Kidney (tissue), 22 donors: ENCODE measurements at places on chromosomes 11 and 22. TPM values are rescaled to one million over a fixed set of nuclear protein-coding genes. Genes with fewer than 3 reads are reported as not detected.

Gene UBQLN3
- 0.35 TPM for total RNA-seq

Gene HSPB2
- total RNA-seq: 4.4 TPM

Gene ALDH3B1
- total RNA-seq: 42.7 TPM

Gene OR10D3
- total RNA-seq: not detected

Gene IPO7
- 109 TPM for total RNA-seq

Gene PLA2G3
- not detected for total RNA-seq

Gene HBG1
- not detected for total RNA-seq

Gene AIFM3
- total RNA-seq: 3.1 TPM

DNA sequence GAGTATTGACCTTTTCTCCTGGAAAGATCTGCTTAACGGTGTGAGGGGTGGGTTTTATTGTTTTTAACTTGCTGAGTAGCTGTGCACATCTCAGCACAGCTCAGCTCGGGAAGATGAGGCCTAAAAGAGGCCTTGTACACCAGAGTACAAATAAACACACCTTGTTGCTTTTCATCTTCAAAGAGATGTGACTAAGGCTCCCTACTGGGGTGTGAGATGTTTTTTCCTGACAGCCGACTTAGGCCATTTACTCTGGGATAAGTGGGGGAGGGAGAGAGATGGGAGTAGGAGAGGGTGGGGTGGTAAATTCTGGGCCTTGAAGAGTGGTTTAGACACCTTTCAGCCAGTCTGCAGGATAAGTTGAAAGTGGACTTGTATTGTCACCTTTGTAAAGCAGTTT is 2.9 kb downstream of the LDLRAD3 start:
- no peak for DNase-seq

DNA sequence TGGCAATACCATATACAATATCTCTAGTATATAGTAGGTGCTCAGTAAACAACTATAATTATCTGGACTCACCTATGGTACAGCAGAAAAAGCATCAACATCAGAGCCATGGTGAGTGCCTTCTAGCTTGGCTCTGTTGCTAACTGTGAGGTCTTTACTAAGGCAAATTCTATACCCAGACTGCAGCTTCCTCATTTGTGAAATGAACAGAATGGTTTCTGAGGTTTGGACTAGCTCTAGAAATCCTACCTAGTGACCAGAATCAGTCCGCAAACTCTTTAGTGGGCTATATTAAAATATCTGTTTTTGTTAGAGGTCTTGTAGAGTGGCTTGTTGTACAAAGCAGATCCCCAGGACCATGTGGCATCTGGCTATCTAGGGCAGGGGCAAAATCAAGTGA is 3.7 kb downstream of the MS4A1 start:
- no peak for DNase-seq

DNA sequence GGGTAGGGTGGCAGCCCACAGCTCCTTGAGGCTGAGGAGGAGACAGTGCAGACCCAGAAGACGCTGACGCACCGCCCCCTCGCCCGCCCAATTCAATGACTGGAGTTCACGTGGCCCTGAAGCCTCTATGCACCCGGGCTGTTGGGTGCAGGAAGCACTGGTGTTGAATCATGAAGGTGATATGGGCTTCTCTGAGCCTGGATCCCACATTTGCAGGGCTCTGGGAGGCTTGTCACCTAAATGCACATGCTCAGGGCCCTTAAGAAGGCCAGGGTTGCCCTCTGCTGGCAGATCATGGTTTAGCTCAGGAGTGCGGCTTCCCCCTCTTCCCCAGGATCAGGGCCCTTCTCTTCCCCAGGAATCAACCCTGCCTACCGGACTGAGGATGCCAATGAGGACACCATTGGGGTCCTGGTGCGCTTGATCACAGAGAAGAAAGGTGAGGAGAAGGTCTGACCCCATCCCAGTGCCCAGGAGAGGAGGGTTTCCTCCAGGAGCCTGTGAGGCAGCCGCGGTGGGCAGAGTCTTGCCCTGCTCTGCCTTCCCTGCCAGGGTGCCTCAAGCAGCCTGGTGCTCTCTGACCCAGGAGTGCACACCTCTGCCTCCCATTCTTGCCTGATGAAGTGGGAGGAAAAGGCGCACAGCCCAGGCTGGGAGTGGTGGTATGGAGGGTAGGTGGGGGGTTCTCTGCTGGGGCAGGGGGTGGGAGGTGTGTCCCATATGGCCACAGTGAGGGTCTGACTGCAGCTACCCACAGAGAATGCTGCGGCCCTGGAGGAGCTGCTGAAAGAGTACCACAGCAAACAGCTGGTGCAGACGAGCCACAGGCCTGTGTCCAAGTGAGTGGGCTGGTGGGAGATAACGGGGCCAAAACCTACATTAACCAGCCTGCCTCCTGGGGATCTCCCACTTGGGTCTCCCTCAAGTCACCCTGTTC is 17.5 kb downstream of the RELT start:
- peak; percentile 78 for DNase-seq

DNA sequence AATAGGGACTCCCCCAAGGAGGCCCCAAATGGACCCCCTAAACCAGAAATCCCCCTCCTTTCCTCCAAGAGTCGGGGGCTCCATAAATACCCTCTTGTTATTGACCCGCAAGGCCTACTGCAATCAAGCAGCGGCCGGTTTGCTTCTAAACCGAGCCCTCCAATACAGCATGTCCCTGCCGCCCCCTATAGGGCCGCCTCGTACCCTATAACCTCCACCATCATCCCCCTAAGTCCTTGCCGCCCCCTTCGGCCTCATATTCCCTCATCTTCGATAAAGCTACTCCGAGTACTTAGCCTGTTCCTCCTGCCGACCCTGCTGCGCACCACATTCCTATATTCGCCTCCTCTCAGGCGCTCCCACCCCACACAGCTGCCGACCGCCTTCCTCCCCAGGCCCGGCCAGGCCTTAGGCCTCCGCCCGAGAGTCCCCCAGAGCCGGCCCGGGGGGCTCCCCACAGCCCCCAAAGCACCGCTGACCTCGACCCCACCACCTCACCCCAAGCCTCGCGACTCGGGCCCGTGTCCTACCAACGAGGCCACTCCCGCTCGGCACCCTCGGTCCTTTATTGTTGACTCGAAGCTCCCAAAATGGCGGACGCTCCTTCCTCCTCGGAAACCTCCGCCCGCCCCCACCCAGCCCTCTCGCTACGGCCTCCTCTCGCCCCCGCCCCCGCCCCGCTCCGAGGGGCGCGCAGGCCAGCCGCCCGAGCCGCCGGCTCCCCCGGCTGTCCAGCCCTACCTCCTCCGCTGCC is 430 bp downstream of the DDX6 start:
- peak; percentile 94 for DNase-seq

DNA sequence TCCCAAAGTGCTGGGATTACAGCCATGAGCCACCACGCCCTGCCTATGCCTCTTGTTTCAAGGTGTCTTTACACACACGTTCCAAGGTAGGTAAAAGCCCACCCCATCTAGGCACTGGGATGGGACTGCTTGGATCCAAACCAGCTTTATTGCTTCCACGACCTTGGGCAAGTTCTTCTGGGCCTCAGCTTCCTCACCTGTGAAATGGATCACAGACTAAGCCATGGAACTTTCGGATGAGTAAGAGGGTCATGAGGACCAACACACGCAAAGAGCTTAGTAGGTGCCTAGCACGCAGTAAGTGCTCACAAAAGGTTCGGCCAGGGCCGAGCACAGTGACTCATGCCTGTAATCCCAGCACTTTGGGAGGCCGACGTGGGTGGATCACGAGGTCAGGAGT is 15.6 kb downstream of the RHOD start:
- no peak for DNase-seq

GRCh38 chr11:6554828-6555706 is 48.3 kb downstream of the RRP8 start:
- no peak for DNase-seq

GRCh38 chr11:17506942-17507341 is 30.3 kb upstream of the ABCC8 start:
- DNase-seq: no peak

DNA sequence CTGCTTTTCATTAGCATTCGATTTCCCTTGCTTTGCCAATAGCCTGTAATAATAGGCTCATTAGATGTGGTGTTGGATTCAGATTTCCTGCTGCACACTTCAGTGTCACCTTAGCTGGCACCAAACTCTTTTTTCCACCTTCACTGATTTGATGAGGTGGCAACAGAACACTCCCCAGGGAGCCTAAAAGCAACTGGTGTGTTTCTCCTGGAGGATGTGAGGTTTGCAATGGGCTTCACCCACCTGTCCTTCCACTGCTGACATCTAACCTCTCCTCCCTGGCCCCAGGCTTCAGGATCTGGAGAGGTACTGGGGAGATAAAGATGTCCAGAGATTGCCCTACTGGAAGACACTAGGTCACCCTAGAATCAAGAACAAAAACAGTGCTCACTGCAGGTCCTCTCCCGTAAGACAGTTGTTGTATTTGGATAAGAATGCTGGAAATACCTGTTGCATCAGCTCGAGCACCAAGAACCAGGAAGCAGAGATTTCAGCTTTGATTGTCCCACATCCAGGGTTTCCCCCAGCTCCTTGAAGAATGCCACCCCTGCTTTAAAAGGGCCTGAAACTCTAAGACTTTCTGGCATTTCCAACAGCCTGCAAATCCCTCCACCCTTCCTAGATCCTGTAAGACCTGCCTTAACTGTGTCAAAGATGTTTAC is 96.9 kb downstream of the SLC1A2 start:
- DNase-seq: no peak
